DMS153 (cell line): ENCODE measurements at places on chromosomes 7 and 10.

DNA sequence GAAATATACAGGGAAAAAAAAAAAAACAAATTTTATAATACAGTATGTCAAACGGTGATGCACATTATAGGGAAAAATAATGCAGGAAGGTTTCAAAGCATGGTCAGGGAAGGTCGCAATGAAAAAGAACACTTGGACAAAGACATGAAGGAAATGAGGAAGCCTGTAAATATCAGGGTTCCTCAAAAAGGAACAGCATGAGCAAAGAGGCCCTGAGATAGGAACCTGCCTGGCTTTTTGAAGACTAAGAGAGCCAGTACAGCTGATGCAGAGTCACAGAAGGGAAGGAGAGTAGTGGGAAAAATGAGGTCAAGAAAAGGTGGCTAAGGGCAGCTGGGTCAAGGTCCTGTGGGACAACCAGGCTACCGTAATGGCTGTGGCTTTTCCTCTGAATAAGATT, 1.9 kb downstream of the VPS41 start:
- DNase-seq, result no peak

- DNase-seq, result peak; percentile 31
These were observed 10.6 kb downstream of the DUSP5 start for GRCh38 chr10:110508159-110508788.

GRCh38 chr10:1214882-1215540, 158.8 kb downstream of the WDR37 start:
- DNase-seq, result no peak

- no peak for DNase-seq
These were observed 353.7 kb upstream of the ANKRD30A start for GRCh38 chr10:36771725-36772124.

DNA sequence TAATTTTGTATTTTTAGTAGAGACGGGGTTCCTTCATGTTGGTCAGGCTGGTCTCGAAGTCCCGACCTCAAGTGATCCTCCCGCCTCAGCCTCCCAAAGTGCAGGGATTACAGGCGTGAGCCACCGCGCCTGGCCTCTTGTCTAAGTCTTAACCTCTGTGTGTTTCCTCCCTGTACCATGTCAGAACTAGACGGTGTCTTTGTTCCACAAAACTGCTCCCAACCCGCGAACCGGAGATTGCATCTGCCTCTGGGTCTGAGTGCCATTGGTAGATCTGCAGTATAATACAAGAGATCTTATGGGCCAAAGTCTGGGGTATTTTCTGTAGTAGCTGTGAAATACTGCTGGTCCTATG, 1.3 kb upstream of the EEF1AKMT2 start:
- no peak for DNase-seq
